ENCODE measurements at places on chromosomes 2 and 18.

DNA sequence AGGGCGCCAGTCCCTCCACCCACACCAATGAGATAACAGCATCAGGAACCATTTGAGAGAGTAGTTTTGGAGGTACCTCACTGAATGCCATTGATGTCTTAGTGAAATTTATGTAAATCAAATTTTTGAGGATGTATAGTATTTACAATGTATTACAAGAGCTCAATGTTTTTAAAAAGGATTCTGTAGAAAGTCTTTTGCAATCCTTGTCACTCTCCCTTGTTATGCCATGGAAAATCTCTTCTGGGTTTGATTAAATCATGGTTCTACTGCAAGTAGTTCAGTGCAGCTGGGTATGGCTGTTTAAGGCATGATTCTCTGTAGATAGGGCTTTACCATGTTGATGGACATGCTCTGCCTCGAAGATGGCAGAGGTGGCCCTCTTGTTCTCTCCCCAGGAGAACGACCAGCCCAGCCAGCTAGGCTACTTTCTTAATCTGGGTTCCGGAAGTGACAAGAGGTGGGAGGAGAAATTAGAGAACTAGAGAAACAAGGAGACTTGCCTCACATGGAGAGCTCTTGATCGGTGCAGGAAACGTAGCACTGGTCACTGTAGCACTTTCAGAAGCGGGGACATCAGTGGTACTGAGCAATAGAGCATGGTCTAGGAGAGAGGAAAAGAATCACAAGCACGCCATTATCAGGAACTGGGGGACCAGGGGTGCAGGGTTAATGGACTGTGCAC, 202.7 kb downstream of the CLIP4 start:
- no peak for DNase-seq

- no peak for DNase-seq
These were observed 137.1 kb downstream of the RPIA start for GRCh38 chr2:88828397-88829137.

GRCh38 chr18:13176847-13177246, 41.7 kb upstream of the LDLRAD4 start:
- no peak for DNase-seq

GRCh38 chr2:10764896-10765295, 43.5 kb downstream of the ATP6V1C2 start:
- DNase-seq: no peak

- no peak for DNase-seq
These were observed 93.9 kb downstream of the SPTBN1 start for GRCh38 chr2:54549917-54550518.

- DNase-seq: no peak
These were observed 9.8 kb downstream of the SNORC start for GRCh38 chr2:232879618-232880494.

- no peak for DNase-seq
These were observed 62.1 kb downstream of the LRRTM1 start for GRCh38 chr2:80242355-80242910.

- DNase-seq: no peak
These were observed 53.5 kb upstream of the ASPRV1 start for GRCh38 chr2:70014959-70015358.

- no peak for DNase-seq
These were observed 2.3 kb upstream of the CHN1 start for GRCh38 chr2:175007510-175007909.

- no peak for DNase-seq
These were observed 7.9 kb downstream of the CLHC1 start for GRCh38 chr2:55223958-55224760.

- no peak for DNase-seq
These were observed 213.0 kb downstream of the SP3 start for GRCh38 chr2:173752152-173752551.

- no peak for DNase-seq
These were observed 83.3 kb upstream of the APCDD1 start for GRCh38 chr18:10371165-10371564.

GRCh38 chr2:7530001-7530400, 612.8 kb downstream of the RNF144A start:
- DNase-seq: no peak

DNA sequence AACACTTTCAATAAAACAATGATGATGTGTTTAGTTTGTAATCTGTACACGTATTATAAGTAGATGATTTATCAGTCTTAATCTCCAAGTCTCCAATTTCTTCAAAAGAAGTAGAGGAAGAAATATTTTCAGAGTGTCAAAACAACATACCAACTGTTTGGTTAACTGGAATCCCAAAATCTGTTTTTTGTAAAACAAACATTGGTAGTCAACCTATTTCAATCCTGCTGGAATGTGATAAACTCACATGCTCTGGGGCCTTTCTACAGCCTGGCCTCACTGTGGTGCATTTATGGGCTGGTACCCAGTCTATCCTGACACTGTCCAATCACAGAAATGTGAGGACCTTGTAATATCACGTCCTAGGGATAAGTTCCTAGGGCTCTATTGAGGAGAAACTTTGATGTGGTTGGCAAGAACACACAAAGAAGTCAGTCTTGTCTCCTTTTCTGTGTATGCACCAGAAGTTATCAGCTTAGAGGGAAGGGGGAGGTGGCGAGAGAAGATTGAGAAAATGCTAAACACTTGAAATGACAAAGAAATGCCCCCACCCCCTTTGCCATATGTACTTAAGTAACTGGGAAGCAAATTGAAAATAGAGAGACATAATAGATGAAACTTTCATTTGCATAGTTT, 47.2 kb downstream of the PRKRA start:
- DNase-seq: no peak

DNA sequence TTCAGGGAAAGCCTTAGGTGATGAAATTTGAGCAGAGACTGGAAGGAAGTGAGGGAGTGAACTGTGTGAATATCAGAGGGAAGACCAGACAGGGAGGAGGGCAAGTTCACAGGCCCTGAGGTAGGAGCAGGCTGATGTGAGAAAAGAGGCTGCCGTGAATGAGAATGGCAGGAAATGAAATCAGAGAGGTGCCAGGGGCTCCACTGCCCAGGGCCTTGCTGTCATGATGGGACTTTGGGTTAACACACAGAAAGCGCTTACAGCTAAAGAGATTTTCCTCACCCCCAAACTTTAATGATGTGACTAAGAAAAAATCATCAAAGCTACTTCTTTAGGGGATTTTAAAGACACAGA, 53.8 kb downstream of the MARCHF4 start:
- DNase-seq: no peak

DNA sequence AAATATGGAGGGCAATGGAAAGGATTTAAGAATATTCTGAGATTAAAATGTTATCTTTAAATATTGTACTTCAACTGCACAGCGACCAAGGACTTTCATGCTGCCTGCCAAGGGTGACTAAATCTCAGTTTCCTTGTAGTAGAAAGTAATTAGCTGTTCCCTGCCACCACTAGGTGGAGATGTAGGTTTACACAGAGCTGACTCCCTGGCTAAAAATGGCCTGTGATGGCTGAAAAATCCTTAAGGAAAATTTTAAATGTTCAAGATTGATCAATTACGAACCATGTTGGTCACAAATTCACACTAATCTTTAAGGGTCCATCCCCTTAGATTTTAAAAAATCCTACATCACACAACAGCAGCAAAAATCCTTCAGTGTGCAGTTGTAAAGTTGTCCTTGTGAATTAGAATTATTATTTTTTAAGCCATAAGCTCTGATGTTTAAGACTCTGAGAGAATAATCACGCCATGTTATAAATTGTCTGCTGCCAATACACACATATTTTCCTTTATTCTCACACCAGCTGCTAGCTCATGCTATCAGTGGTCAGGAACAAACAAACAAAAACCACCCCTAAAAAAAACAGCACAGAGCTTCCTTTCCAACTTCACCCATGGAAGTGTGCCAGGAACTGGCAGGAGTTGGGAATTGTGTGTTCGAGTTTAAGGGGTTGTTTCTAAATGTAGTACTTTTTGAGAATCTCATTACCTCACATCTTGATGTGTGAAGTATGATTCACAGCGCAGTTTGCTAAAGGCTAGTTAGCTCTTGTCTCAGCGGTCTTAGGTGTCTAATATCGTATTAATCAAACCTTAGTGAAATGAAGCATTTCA, 399.8 kb downstream of the TMEM182 start:
- peak; percentile 24 for DNase-seq

- DNase-seq: no peak
These were observed 284.9 kb downstream of the OSR1 start for GRCh38 chr2:19073522-19073921.

DNA sequence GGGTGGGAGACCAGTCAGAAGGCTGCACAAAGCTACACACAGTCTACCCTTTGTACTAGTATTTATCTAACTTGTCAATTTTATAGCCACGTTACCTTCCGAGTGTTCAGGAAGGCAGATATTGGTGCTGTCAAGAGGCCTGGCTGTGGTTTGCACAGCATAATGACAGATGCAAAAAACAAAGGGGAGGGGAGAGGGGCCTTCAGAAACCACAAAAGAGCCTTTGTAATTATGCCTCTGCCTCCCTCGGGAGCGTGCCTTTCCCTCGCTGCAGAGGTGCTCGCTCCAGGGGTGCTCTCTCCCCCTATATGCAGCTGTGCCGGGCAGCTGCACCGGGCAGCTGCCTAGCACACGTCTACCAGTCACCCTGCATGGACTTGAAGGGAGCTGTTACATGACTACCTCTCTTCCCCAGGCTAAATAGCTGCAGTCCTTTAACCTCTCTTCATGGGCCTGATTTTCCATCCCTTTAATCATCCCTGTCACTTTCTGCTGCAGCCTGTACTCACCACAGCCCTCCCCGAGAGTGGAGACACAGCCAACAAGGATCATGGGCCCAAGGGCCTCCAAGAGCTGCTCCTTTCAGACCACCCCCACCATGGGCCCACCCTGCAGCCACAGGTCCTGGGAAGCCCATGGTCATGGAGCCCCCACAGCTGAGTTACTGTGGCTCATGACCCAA, 168.4 kb upstream of the PKDCC start:
- DNase-seq: no peak

DNA sequence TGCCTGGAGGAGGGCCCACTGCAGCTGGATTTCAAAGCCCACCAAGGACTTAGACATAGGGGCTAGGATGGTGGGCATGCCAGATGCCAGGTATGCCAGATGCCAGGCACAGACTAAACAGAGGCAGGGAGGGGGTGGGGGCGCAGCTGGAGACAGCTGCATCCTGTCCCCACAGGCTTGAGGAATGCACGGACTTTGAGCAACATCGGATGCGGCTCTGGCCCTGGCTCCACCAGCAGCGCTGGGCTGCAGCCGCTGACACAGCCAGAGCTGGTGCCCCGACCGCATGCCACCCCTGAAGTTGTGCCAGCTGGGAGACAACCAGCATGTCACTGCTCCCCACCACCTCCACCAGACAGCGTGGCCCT, 39.5 kb downstream of the AQP12A start:
- no peak for DNase-seq

- no peak for DNase-seq
These were observed 8.6 kb downstream of the ZEB2 start for GRCh38 chr2:144511226-144511810.

DNA sequence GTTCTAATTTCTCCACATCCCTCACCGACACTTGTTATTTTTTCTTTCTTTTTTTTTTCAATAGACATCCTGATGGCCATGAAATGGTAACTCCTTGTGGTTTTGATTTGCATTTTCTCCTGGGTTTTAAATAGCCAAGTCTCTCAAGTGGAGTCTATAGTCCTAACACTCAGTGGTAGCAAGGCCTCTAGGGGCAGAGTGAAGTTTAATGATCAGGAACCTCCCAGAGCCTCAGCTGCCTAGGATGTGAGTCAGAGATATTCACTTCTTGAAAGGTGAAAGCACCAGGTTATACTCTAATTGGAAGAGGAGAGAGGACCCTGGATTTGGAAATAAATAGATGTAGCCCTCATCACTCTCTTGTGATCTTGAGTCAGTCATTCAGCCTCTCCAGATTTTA, 62.7 kb upstream of the CAPN13 start:
- DNase-seq: no peak

- no peak for DNase-seq
These were observed 9.6 kb upstream of the LRP1B start for GRCh38 chr2:142140434-142140845.

DNA sequence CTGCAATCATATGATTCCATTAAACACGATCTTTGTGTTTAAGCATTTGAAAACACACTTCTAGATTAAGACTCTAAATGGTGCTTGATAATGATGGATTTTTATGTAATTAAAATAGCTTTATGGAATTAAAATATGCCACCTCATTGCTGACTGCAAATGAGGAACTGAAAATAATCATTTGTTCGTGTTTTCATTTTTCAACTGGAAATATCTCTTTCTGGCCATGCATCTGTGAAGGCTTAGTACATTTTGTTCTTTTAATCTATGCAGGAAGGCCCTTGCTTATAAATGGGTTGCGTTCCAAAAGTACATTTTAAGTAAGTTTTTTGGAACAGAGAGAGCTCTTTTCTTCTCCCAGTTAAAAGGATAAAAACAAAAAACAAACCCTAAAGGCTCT, 125.5 kb downstream of the MC4R start:
- DNase-seq: no peak

DNA sequence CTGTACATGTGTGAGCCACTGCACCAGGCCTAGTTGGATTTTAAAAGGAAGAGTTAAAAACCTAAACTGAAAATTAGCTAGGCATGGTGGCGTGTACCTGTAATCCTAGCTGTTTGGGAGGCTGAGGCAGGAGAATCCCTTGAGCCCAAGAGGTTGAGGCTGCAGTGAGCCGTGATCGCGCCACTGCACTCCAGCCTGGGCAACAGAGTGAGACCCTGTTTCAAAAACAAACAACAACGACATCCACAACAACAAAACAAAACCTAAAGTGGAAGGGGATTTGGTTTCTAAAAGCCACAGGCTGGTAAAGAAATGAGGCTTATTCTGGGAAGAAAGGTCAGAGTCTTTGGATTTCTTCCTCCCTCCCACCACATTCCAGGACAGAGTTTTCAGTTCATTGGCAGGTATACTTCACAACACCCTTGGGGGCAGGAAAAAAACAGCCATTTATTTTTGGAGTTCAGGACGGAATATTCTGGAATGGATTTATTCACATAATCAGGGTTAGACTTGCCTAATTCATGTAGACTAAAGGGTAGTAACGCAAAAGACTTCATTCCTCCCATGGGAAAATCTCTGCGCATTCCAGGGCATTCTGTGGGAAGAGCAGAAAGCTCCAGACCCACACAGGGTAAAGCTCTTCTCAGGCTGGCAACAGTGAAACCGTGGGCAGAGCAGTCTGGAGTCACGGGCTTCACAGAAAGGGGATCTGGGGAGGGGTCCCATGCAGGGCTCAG, 34.9 kb downstream of the TEX44 start:
- no peak for DNase-seq

Measured in GM19239 (cell line).